ENCODE measurements at places on chromosomes 1 and 21.

- no peak for DNase-seq
Observed at GRCh38 chr1:228365271-228366061, 41.2 kb downstream of the TRIM11 start.

DNA sequence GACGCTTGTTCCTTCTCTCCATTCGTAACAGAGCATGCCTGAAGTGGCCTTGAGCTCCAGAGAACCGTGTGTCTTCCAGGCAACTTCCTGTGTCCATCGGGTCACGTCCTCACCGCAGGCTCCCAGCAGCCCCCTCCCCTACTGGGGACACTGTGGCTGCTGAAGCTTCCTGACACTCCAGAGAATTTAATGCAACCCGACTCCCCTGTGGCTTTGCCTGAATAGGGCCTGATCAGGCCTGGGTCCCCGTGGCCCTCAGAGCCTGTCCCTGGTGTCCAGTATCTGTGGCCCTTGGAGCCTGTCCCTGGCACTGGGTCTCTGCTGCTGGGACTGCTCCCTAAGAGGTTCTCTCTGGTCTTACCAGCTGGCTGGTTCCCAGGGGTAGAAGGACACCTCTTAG lies 219.7 kb upstream of the VAMP3 start:
- DNase-seq: no peak

DNA sequence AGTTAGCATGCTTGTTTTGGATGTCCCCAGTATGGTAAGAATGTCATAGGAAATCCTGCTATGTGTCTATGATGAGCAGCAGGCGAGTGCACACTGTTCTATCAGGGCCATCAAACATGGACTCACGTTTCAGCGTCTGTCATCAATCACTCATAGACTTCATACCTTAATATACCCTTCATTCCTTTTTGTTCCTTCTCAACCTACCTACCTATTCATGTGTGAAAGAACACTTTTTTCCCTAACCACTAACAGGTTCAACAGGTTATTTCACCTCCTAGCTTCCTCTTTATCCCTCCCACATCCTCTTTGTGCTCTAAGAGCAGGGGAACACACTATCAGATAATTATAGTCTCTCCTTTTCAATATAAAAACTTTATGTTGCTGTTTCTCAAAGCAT lies 300.6 kb downstream of the TM2D1 start:
- DNase-seq: no peak

DNA sequence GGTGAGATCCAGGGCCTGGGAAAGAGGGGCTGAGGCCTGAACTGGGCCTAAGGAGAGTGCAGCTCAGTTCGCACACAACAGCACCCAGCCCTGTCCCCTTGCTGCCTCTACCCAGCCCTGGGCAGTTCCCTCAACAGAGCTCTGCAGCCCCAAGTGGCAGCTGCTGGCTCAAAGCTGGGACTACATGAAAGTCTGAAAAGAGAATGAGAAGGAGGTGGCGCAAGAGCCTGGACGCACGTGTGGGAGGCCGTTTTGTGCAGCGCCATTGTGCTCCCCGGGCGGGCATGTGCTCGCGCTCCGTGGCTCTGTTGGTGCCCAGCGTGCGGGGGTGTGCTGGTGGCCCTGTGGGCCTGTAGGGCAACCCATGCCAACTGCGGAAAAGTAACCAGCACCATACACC lies 10.3 kb downstream of the GPR37L1 start:
- no peak for DNase-seq

Data from activated T-cell treated with anti-CD3 and anti-CD28 coated beads, Interleukin-2, amount 50 U/mL, for 72 hours (primary cell).